ENCODE measurements at places on chromosomes 6 and 20. TPM values are rescaled to one million over a fixed set of nuclear protein-coding genes. Genes with fewer than 3 reads are reported as not detected.

DNA sequence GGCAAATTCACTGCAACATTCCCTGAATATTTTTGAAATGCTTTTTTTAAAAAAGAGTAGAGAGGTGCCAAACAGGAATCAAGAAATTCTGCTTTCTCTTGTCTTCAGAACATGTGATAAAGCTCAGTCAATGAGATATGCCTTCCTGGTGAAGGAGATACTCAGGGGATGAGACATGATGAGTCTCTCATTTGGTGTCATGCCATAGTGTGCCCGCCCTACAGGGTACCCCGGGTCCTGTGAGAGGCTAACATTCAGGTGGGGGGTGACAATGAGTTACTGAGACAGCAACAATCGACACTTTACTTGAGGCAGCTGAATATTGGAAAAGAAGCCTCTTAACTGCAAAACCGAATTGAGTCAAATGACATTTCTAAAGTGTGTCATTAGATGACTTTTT, 6.7 kb downstream of the CCR6 start:
- DNase-seq = no peak

DNA sequence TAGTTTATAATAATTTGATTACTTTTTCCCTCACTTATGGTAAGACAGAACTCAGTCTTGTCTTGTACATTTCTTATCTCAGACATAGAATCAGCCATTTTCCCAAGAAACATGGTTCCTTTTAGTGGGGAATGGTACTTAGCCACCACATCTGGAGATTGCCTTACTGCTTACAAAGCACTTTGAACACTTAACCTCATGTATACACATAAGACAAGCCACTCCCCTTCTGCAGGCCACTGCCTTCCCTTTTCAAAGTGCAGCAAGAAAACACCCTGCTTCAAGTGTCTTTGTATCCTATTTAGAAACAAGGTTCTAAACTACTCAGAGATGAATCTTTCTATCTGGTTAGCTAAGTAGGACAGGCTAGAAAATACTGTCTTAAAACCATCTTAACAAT, 159.2 kb downstream of the UBE3D start:
- no peak for DNase-seq

GRCh38 chr6:4470698-4471210, 305.4 kb upstream of the CDYL start:
- DNase-seq = no peak

RWDD2A gene
- 6.9 TPM for polyA plus RNA-seq

- no peak for DNase-seq
These were observed 15.6 kb downstream of the FRMD1 start for GRCh38 chr6:168063431-168063830.

GRCh38 chr20:13221673-13222318, 722 bp downstream of the ISM1 start:
- DNase-seq = no peak

TGM3 gene
- not detected for polyA plus RNA-seq

DNA sequence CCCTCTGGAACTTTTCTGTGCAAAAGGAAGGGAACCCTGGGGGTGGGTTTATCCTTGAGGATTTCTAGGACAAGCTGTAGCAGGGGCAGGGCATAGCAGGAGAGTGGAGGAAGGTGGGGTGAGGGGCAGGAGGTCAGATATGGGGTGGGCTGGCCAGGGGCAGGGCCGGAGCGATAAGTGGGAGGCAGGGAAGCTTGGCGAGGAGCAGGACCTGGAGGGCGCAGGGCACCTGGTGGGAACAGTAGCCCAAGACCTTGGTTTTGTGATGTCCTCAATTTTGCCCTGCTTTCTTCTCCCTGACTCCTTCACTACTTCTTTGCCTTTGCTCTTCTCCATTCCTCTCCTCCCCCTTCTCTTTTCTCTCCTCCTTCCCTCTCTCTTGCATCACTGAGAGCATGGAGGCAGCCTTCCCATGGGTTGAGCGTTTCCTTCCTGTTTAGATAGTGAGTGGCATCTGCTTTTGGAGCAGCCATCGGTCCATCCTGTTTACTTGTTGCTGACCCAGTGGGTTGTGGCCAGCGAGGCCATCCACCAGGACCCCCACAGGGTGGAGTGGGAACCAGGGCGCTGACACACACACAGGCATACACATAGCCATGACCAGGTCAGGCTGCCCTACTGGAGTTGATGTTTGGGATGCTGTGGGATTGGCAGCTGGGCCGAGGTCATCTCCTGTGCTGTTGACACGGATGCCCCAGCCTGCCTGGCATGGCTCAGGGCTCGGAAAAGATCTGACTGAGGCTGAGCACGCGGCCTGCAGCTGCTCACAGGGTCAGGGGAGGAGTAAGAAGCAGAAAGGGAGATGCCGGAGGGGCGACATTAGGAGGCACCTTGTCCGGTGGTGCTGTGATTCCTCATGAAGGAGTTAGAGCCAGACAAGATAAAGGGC, 121.0 kb upstream of the RNF24 start:
- no peak for DNase-seq

GRCh38 chr6:80463197-80463596, 356.7 kb downstream of the BCKDHB start:
- no peak for DNase-seq

CD93 gene
- polyA plus RNA-seq = not detected

DNA sequence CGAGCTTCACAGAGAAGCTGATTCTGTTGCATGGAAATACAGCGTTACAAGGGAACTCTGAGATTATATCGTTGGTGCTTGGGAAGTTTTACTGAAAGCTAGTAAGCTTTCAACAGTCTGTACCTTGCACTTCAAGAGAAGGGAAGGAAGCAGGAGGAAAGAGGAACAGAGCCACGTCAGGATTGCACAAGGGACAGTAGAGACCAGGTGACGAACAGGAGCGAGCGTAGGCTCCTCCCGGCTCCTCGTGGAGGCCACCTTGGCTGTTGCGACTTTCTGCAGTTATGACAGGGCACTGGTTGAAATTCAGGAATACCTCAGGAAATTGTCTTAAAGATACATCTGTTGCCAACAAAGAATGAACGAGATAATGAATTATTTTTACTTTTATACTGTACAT, 18.8 kb downstream of the RTF2 start:
- DNase-seq = no peak

DNA sequence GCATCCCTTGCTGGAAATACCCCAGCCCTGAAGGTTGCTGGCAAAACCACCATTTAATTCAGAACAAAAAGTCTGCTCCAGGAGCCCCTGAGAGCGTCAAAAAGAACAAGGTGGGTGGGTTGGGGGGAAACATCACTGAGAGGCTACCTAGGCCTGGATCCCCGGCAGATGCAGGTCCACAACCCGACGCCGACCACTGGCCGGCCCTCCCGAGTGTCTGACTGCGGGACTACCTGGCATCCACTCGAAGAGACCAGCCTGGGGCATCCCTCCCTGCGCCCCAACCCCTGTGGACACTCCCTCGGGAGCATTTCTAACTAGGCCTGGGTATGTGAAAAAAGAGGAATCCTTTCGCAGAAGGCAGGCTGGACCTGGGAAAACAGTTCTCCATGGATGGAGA, 47.2 kb downstream of the FAM209B start:
- DNase-seq = no peak

- no peak for DNase-seq
These were observed 12.8 kb upstream of the TP53TG5 start for GRCh38 chr20:45390931-45391330.

ITPR3 gene
- polyA plus RNA-seq = 16.6 TPM

DNA sequence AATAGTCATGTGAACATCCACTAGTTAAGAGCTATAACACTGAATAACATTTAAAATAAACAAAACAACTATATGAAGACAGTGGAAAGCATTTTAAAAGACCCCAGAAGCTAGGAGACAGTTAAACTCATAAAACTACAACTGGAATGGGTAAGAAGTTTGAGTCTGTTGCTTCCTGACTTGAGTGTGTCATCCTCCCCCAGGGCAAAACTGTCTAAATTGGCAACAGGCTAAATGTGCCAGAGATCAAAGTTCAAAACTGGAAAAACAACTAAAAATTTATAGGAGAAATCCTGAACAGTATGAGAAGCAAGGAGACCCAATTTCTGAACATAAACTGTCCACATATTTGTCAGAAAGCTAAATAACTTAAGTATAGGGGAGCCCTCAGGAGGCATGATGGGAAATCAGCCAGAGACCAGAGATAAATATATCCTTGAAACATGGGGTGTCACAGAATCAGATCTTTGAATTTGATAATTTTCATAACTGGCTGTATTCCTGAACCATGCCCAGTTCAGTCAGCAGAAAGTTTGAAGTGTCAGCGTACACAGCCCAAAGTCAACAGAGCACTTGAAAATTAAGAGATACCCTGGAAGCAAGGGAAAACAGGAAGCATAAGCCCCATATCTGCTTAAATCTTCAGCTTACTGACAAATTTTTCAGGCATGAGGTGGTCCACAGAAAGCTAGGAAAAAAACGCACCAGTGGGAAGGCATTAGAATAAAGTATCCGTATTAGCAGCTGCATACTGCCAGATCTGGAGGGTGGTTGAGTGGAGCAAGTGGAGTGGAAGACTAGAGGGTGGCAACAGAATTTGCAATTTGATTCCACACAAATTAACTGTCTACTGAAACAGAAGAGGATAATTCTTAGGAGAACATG, 516.1 kb upstream of the MAN1A1 start:
- peak; percentile 1 for DNase-seq

DNA sequence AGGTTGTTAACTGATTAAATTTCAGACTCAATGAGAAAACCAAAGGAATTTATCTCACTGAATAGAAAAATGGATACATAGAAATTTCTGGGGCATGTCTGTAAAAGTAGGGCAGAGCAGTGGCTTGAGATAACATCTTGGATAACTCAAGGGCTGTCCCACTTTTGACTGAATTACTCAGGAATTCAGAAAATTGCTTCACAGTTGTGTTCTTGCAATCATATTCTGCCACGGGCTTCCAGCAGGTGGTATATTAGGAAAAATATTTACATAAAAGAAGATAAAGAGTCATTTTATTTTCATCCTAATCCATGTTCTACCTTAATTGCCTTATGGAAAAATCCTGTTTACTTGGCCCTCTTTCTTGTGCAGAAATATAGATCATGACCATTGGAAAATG, 156.4 kb upstream of the AKIRIN2 start:
- no peak for DNase-seq

GRCh38 chr20:41621421-41621820, 3.2 kb upstream of the CHD6 start:
- no peak for DNase-seq

- no peak for DNase-seq
These were observed 271.2 kb downstream of the PHACTR1 start for GRCh38 chr6:12987783-12988182.

DNA sequence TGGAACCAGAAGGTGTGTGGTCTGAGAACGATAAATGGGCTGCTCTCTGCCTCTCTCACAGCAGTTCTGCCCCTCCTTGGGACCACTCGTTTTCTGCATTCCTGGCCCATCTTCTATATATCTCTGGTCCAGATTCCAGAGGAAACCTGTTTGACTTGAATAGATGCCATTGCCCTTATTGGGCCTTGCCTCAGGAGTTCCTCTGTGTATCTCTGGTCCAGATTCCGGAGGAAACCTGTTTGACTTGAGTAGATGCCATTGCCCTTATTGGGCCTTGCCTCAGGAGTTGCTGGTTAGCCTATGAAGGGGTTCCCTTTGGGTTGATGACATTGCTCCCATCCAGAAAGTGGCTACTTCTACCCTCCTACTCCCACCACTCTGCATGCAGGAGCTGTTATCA, 189.4 kb downstream of the SLC16A10 start:
- DNase-seq = no peak

PRRT1 gene
- 0.78 TPM for polyA plus RNA-seq

DNA sequence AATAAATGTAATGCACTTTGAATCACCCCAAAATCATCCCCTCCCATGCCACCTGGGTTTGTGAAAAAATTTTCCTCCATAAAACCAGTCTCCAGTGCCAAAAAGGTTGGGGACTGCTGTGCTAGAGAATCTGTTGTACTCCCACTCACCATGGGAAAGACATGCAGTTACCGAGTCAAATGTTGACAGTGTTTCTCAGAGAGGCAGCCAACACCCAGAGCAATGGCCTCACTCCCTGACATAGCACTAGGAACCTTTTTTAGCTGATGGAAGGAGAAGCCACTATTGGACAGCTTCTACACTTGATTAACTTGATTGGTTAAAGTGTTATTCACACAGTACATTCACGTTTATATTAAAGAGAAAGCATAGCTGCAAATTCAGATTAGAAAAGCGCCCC, 59.8 kb upstream of the MANEA start:
- DNase-seq = no peak

XKR7 gene
- polyA plus RNA-seq = not detected

GRCh38 chr6:169427856-169428255, 174.2 kb upstream of the THBS2 start:
- no peak for DNase-seq

GRCh38 chr6:88815491-88815890, 147.9 kb downstream of the RNGTT start:
- DNase-seq = no peak

PSORS1C2 gene
- not detected for polyA plus RNA-seq

RAB5IF gene
- 92.4 TPM for polyA plus RNA-seq

DNA sequence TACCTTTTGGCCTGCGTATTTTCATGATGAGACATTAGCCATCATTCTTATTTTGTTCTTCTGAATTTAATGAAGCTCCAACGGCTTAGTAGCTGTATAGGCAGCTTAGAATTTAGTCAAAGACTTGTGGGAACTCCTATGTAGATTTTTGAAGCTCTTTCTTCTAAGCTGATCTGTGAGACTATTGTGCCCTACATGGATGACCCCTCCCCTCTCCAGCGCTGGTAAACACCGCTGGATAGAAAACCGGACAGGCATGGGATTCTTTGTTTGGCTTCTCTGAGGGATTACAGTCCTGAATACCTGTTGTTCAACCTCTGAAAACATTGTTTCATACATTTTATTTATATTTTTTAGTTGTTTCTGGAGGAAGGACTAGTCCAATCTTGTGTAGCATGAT, 1353.4 kb downstream of the GRIK2 start:
- no peak for DNase-seq

GRCh38 chr20:38861071-38861401, 55.5 kb downstream of the PPP1R16B start:
- DNase-seq = no peak

DNA sequence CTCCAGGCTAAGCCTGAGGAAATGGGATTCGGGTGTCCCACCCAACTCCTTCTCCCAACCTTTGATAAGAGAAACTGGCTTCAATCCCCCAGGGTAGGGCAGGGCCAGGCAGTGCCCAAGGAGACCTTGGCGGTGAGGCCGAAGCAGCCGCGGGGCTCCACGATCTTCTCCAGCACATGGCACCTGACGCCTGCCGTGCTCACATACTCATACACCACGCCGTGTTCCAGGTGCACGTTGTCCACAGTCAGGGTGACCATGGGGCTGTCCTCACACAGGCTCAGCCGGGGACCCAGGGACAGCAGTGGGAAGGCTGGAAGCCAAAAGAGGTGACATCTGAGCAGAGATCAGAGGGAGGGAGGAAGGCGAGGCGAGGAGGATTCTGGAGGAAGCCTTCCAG, 176.5 kb downstream of the PREX1 start:
- no peak for DNase-seq

TAP2 gene
- polyA plus RNA-seq = 25.4 TPM

MOCS1 gene
- 13.4 TPM for polyA plus RNA-seq

Data from BJ (cell line).